H9 (cell line): ENCODE measurements at places on chromosomes 3 and 15. TPM values are rescaled to one million over a fixed set of nuclear protein-coding genes. Genes with fewer than 3 reads are reported as not detected.

Gene CHRNA5
- total RNA-seq = 16.5 and 21.6 TPM in 2 replicates

Gene RETNLB
- not detected in 2 replicates for total RNA-seq

GRCh38 chr15:81410318-81410753, 36.3 kb upstream of the TMC3 start:
- no peak overlapping the region for H3K4me3 ChIP-seq
- H3K36me3 ChIP-seq = no peaks in the 10 kb centered on the region
- H3K27me3 ChIP-seq = no peaks in the 10 kb centered on the region
- H3K27ac ChIP-seq = no peak overlapping the region
- H3K4me1 ChIP-seq = 0 out of 2 replicates have a peak, but pooled peaks cover 2% of the 10 kb centered on the region

Gene SLC22A13
- total RNA-seq = 0.11 TPM in 1 of 2 replicates, not detected in the other

DNA sequence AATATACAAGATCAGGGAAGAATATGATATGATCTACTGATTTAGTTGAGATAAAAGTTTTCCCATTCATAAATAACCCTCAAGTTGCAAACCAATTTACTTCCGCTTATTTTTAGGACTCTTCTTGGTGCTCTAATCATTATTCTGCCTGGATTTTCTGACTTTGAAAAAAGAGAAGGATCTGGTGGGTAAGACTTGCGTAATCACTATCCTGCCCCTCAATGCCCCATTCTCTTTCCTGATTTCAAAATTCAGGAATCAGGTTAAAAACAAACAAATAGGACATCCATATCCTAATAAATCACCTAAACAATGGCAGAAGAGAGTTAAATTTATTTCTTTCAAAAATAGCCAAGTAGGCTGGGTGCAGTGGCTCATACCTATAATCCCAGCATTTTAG, 127.5 kb downstream of the CLASP2 start:
- H3K4me1 ChIP-seq = no peaks in the 10 kb centered on the region
- DNase-seq = no peak
- H3K27ac ChIP-seq = no peak overlapping the region
- no peaks in the 10 kb centered on the region for H3K27me3 ChIP-seq

DNA sequence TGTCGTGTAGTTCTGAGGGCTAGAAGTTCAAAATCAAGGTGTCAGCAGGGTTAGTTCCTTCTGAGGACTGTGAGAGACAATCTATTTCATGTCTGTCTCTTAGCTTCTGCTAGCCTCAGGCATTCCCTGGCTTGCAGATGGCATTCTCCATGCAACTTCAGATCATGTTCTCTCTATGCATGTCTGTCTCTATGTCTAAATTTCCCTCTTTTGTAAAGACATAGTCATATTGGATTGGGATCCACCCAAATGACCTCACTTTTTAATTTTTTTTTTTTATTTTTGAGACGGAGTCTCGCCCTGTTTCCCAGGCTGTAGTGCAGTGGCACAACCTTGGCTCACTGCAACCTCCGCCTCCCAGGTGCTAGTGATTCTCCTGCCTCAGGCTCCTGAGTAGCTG, 104.6 kb downstream of the RAP2B start:
- no peak overlapping the region for H3K27ac ChIP-seq
- H3K4me1 ChIP-seq = no peaks in the 10 kb centered on the region
- H3K36me3 ChIP-seq = no peaks in the 10 kb centered on the region; the same call in none of the 3 replicates
- no peaks in the 10 kb centered on the region for H3K27me3 ChIP-seq
- no peak overlapping the region for H3K4me3 ChIP-seq

DNA sequence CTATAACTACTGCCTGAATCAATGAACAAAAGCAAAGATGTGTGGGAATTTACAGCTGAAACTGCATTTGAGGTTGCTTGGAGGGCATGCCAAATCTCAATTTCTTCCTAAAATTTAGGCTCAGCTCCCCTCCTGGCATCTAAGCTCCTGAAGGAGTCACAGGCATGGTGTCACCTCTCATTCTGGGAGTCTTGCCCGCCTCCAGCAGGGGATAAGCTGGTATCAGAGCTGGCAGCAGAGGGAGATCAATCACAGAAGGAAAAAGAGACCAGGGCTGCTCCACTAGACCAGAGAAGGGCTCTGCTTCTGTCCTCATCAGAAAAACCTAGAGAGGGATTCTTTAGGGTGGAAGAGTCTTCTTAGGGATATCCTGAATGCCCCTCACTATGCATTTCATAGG, 150.4 kb upstream of the SLC6A11 start:
- DNase-seq = no peak
- H3K27ac ChIP-seq = no peak overlapping the region
- no peaks in the 10 kb centered on the region for H3K36me3 ChIP-seq
- H3K27me3 ChIP-seq = no peaks in the 10 kb centered on the region
- no peak overlapping the region for H3K4me3 ChIP-seq

DNA sequence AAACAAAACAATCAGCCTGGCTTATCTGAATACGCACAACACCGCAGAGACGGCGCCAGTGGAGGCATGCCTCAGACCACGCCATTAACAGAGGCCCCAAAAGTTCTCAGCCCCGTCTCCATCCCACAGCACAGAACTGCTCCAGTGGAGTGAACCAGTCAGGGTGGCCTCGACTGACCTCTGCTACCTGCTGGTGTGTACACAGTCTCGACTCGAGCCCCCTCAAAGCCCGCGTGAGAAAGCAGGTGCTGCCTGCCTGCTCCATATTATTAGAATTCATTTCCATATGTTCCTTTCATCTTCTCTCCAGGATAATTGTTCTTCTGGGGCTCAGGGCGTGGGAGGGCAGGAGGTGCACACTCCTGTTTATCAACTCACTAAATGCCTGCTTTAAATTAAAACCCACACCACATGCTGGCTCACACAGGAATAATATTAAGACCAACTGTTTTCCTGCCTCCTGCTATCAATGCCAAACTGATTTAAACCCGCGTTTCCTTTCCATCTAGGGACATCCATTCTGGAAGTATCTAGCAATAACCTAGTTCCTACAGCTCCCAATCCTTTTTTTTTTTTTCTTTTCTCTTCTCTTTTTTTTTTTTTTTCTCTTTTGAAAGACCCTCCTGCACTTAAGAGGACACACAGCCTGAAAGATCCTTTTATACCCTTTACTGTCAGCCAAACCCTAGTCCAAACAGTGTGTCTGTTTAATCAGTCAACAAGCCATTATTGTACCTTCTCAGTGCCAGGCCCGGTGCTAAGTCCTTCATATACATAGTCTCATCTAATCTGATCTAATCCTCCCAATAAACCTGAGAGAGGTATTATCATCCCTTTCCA, 101.2 kb downstream of the TLE3 start:
- no peaks in the 10 kb centered on the region for H3K27me3 ChIP-seq
- H3K4me1 ChIP-seq = no peaks in the 10 kb centered on the region
- no peaks in the 10 kb centered on the region for H3K36me3 ChIP-seq
- no peak overlapping the region for H3K27ac ChIP-seq

Gene KBTBD12
- not detected in 2 replicates for total RNA-seq

- no peak overlapping the region for H3K4me3 ChIP-seq
- H3K4me1 ChIP-seq = no peaks in the 10 kb centered on the region
- H3K36me3 ChIP-seq = peaks cover 17% of the 10 kb centered on the region
- DNase-seq = no peak
- no peaks in the 10 kb centered on the region for H3K27me3 ChIP-seq
- no peak overlapping the region for H3K27ac ChIP-seq
Measured at GRCh38 chr3:196044513-196044912, 37.4 kb downstream of the TFRC start.

- H3K27me3 ChIP-seq = peaks cover 27% of the 10 kb centered on the region; the same call in 1 of the 2 replicates
- no peak overlapping the region for H3K4me3 ChIP-seq
- H3K27ac ChIP-seq = no peak overlapping the region
- no peaks in the 10 kb centered on the region for H3K36me3 ChIP-seq
Measured at GRCh38 chr15:68427963-68428362, 4.0 kb downstream of the ITGA11 start.

DNA sequence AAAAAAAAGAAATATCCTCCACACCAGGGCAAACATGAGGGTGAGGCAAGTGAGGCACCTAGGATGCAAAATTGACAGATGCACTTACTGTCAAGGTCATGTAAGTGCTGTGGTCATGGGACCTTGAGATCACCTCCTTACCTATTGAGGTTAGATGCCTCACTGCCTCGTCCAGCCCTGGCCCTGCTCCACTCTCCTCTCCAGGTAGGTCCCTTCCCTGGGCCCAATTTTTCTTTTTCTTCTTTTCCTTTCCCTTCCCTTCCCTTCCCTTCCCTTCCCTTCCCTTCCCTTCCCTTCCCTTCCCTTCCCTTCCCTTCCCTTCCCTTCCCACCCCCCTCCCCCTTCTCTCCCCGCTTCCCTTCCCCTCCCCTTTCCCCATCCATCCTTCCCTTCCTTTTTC, 71.1 kb upstream of the DLG1 start:
- H3K4me3 ChIP-seq = no peak overlapping the region
- no peaks in the 10 kb centered on the region for H3K27me3 ChIP-seq
- H3K36me3 ChIP-seq = no peaks in the 10 kb centered on the region
- DNase-seq = no peak
- no peak overlapping the region for H3K27ac ChIP-seq

DNA sequence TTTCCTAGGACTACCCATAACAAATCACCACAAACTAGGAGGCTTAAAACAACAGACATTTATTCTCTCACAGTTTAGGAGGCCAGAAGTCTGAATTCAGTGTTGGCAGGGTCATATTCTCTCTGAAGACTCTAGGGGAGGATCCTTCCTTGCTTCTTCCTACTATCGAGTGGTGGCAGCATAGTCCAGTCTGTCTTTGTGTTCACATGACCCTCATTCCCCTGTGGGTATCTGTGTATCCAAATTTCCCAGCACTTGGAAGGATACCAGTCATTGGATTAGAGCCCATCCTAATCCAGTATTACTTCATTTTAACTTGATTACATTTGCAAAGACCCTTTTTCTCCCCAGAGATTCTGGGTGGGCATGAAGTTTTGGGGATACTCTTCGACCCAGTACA, 63.8 kb downstream of the GMPS start:
- no peak overlapping the region for H3K4me3 ChIP-seq
- no peaks in the 10 kb centered on the region for H3K27me3 ChIP-seq
- H3K27ac ChIP-seq = no peak overlapping the region
- DNase-seq = no peak
- no peaks in the 10 kb centered on the region for H3K4me1 ChIP-seq

DNA sequence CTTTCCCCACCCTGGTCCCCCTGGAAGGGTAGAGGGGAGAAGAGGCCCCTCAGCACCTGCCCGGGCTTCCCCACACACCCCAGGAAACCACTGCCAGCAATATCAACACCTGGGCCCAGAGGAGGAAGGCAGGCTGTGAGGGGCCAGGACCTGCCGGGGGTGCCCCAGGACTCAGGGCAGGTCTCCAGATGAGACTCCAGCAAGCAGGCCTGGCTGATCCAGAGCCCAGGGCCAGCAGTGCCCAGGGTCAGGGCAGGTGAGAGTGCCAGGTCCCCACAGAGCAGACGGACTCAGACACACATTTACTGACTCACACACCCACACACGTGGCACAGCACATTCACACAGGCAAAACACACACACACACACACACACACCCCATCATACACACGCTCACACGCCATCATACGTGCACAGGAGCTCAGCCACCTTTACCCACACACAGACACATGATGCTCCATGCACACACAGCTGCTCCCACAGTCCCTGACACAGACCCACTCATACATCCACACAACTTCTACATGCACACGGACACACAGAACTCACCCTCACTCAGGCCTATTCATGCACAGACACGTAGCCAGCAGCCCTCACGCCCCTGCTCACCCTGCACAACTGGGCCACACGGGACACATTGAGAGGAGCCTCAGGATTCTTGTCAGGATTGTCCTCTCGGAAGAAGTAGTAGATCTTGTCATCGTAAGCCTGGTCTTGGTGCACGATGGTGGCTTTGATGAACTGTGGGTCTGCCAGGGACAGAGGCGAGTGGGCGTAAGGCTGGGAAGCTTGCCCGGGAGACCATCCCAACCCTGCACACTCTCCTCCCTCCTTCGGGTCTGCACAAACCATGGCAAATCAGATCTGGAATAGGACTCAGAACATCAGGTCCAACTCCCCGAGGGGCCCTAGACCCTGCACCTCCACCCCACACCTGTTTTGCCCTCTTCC, 17.5 kb downstream of the SEMA7A start:
- H3K27me3 ChIP-seq = no peaks in the 10 kb centered on the region
- no peaks in the 10 kb centered on the region for H3K4me1 ChIP-seq
- DNase-seq = no peak
- H3K27ac ChIP-seq = no peak overlapping the region
